ENCODE measurements at places on chromosomes 7 and 10. TPM values are rescaled to one million over a fixed set of nuclear protein-coding genes. Genes with fewer than 3 reads are reported as not detected.

Gene SNX13
- polyA plus RNA-seq, result 9.9 TPM

- DNase-seq, result no peak
These were observed 565.3 kb downstream of the PHTF2 start for GRCh38 chr7:78363866-78364265.

Gene ATG9B
- 0.19 TPM for polyA plus RNA-seq

GRCh38 chr7:134477954-134478353, 19.1 kb upstream of the AKR1B1 start:
- no peak for DNase-seq

Gene MBLAC1
- 3.7 TPM for polyA plus RNA-seq

DNA sequence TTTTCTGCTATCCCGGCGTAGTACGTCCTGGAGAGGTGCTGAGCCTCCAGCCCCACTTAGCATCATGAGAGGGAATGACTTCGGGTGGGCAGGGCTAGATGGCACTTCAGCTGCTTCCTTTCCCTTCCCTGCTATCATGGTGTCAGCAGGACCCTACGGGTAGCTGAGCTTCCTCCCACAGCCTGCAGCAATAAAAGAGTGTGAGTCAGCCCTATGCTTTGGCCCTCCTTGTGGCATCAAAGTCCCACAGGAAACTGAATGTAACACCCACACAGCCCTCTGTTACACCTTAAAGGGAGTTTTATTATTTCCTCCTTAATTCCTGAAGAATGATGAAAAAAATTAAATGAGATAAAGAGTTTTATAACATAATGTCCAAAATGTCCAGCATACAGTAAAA, 458.1 kb downstream of the RPS24 start:
- no peak for DNase-seq

DNA sequence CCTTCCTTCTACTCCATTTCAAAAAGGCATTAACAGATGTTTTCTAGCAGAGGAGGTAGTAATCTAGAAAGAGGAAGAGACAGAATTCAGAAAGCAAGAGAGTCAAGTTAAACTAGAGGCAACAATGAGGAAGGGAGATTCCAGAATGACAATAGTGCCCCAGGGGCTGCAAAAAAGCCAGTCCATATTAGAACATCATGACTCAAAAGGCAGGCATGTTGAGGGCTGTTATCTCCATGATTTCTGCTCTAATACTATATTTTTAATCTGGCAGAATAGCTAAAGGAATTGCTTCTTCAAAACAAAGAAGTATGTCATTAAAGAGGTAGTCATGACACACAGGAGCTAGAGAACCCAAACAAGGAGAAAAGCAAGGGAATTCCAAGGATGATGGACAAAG, 599.6 kb downstream of the INHBA start:
- DNase-seq, result no peak

GRCh38 chr10:42859256-42859655, 76.7 kb downstream of the BMS1 start:
- DNase-seq, result no peak

- DNase-seq, result no peak
These were observed 314.1 kb downstream of the THSD7A start for GRCh38 chr7:11517853-11518252.

DNA sequence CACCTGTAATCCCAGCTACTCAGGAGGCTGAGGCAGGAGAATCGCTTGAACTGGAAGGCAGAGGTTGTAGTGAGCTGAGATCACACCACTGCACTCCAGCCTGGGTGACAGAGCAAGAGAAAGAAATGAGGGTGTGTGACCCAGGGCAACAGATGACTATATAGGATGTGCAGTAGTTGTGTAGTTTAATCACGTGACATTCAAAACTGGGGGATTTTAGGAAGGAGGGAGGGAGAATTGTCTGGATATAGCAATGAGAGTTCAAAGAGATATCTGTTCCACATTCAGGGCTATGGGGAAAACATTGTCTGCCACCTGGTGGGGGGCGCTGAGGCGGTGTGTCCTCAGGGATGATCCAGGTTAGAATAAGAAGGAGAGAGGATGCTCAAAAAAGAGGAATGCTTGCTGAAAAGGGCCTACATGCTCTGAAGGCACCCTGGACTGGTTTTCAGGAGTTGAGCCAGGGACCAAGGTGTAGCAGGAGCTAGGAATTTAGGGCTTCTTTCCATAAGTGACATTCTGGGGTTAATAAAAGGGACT, 7.8 kb upstream of the ZYX start:
- DNase-seq, result no peak

Gene CPEB3
- polyA plus RNA-seq, result 2.3 TPM

Gene SUN3
- not detected for polyA plus RNA-seq

Gene METTL2B
- polyA plus RNA-seq, result 11.8 TPM

- DNase-seq, result no peak
These were observed 8.1 kb downstream of the HHEX start for GRCh38 chr10:92697663-92698511.

Gene EPHA1
- 6.9 TPM for polyA plus RNA-seq

- DNase-seq, result peak; percentile 13
These were observed 2.2 kb upstream of the NOM1 start for GRCh38 chr7:156947120-156947843.

Gene EEPD1
- 6.4 TPM for polyA plus RNA-seq

Gene TIMM23B
- polyA plus RNA-seq, result 4.1 TPM

Gene UBN2
- polyA plus RNA-seq, result 2.0 TPM

DNA sequence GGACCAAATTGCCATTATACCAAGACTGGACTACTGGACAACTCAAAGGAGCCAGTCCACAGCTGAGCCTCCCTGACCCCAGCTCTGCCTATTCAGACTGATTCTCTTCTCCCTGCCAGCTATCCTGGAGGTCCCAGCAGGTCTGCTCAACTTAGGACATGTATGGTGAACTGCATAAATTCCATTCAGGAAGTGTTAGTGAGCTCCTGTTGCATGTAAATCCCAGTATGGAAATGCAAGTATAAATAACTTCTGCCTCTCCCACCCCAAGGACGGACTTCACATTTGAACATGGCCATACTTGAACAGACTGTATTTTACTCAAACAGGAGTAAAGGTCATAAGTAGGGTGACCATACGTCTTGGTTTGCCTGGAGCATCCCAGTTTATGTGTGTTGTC, 128.4 kb downstream of the CHCHD3 start:
- no peak for DNase-seq

Gene SLC13A1
- 17.0 TPM for polyA plus RNA-seq

DNA sequence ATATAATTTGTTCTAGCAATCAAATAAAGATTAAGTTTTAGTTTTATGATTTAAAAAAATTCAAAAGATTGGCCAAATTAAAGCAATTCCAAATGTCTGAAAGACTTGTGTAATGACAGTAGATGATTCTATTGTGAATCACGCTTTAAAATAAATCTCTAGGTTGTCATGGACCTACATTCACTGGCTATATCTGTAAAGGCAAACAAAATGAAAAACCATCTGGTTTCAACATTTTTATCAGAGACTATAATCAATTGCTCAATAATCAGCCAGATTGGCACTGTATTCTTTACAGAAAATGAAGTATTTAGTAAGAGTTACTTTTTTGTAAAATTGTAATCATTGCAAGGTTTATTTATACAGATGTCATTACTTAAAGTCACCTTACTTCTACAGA, 60.7 kb downstream of the DGKB start:
- no peak for DNase-seq

- peak; percentile 23 for DNase-seq
These were observed 4.0 kb downstream of the PON2 start for GRCh38 chr7:95430864-95431263.

DNA sequence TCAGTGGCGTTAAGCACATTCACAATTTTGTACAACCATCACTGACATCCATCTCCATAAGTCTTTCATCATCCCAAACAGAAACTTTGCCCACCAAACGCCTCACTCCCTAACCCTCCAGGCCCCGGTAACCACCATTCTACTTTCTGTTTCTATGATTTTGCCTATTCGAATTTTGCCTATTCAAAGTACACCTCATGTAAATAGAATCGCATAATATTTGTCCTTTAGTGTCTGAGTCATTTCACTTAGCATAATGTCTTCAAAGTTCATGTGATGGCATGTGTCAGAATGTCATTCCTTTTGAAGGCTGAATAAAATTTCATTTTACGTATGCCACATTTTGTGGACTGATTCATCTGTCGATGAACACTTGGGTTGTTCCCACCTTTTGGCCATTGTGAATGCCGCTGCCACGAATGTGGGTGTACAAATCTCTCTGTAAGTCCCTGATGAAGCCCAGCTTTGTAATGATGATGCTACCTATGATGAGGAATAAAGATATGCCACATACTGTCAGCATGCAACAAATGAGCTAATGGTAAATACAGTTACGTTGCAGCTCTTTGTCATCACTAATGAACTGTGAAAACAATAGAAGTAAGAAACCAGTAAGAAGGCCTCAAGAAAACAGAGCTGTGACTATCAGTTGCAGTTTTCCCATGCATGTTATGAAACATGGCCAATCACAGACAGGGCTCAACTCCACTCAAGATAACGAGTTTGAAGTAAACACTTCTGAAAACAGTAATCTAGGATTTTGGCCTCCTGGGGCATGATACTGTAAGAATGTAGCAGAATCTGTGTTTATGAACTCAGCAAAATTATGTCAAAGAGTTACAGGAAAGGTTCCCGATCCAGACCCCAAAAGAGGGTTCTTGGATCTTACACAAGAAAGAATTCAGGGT, 120.0 kb downstream of the ADAM12 start:
- DNase-seq, result no peak

Gene PAPOLB
- polyA plus RNA-seq, result not detected

Gene PDE6C
- not detected for polyA plus RNA-seq

GRCh38 chr7:130365511-130366441, 14.5 kb upstream of the CPA1 start:
- DNase-seq, result peak; percentile 92

Gene LDB3
- 3.3 TPM for polyA plus RNA-seq

DNA sequence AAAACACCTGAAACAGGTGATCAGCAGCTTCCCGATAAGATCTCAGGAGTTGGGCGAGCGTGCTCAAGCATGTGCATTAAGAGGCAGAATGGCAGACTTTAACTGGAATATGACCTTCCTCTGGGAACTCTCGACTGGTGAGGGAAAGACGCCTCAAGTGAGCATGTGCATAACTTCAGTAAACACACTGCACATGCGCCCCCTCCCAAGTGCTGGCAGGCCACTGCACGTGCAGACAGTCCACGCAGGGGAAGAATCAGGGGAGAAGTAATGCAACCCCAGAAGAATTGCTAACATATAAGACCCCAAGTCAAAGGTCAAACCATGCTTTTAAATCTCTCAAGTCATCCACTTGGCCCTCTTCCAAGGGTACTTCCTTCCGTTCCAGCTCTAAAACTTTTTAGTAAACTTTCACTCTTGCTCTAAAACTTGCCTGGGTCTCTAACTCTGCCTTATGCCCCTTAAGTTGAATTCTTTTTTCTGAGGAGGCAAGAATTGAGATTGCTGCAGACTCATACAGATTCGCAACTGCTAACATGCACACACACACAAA, 541.0 kb downstream of the TNS3 start:
- no peak for DNase-seq

- no peak for DNase-seq
These were observed 113.4 kb downstream of the ST7 start for GRCh38 chr7:117066668-117067067.

DNA sequence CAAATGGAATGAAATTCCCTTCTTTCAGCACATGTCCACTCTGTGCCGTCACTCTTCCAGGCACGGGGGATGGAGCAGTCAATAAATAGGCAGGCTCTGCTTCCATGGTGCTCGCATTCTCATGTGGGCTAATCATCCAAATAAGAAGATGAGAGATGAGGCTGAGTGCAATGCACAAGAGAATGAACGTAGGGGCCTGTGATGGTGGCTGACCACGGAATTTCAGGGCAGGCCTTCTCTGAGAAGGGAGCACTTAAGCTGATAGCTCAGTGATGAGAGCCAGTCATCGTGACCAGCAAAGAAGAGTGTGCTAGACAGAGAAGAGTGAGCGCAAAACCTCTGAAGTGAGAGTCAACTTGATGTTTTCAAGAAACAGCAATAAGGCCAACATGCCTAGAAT, 47.9 kb downstream of the TAF3 start:
- DNase-seq, result no peak

Gene AEBP1
- 89.4 TPM for polyA plus RNA-seq

DNA sequence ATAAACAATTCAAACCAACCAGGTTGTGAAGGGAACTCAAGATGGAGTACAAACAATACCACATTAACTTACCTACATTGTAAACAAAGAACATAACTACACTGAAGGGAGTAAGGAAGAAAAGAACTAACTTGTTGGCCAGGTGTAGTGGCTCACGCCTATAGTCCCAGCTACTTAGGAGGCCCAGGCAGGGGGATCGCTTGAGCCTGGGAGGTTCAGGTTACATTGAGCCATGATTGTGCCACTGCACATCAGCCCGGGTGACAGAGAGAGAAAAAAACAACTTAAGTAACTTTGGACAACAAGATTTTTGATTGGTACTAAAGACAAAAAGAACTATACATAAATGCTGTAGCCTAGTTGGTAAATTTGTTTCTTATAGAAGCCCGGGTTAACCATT, 68.8 kb downstream of the TRIL start:
- DNase-seq, result no peak

- no peak for DNase-seq
These were observed 33.3 kb downstream of the CDK14 start for GRCh38 chr7:90629297-90629918.

- DNase-seq, result peak; percentile 37
These were observed 93.5 kb upstream of the SLC25A13 start for GRCh38 chr7:96415293-96415940.

DNA sequence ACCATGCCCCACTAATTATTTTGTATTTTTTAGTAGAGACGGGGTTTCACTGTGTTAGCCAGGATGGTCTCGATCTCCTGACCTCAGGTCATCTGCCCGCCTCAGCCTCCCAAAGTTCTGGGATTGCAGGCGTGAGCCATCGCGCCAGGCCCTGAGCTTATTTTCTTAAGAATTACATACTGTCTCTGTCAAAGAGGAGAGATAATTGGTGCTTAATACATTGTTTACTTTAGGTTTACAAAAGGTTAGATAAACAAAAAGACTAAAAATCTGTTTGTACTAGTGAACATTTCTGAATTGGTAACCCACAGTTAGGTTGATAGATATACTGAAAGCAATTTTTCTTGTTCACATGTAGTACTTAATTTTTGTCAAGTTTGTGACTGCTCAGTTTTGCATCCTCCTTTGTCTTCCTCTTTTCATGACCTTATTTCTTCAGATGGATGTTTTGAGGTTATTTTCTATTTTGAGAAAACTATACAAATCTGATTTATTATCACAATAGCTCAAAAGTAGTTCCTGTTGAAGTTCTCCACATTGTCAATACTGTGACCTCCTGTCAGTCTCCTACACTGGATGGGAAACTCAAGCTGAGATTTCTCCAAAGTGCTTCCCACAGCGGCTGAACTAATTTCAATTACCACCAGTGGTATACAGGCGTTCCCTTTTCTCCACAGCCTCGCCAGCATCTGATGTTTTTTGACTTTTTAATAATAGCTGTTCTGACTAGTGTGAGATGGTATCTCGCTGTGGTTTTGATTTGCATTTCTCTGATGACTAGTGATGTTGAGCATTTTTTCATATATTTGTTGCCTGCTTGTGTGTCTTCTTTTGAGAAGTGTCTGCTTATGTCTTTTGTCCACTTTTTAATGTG, 22.5 kb downstream of the HHEX start:
- DNase-seq, result no peak

All from kidney (tissue), 22 donors.